Left forelimb (tissue), 1 donor: ENCODE measurements at places on chromosomes 11 and 22.

DNA sequence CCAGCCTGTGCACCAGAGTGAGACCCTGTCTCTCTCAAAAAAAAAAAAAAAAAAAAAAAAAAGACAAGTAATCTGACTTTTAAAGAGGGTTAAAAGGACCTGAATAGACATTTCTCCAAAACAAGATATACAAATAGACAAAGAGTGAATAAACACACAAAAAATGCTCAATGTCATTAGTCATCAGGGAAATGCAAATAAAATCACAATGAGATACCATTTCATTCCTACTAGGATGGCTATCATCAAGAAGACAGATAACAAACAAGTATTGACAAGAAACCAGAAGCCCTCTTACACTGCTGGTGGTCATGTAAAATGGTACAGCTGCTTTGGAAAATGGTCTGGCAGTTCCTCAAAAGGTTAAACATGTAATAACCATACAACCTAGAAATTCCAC lies 4.1 kb downstream of the RIC3 start:
- no peak for DNase-seq

- no peak for DNase-seq
Measured at GRCh38 chr11:120828847-120829246, 195.1 kb upstream of the TBCEL start.

GRCh38 chr11:113242767-113243397 lies 71.5 kb upstream of the TTC12 start:
- DNase-seq, result no peak

DNA sequence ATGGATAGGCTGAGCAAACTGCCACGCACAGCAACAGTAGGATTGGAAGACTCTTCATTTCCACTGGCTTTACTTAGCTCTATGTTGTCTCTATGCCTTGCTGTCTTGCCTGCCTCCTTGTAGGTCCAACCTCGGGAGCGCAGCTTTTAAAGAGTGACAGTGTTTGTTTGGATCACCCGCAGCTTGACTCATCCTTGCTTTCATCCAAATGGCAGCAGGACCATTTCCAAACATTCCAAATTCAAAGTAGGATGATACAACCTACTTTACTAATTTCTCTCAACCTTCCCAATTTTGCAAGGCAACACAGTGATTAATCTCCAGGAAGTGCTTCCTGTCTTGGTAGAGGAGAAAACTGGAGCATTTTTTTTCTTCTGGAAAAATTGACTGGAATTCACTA lies at the start of gene MMP3:
TSS of gene MMP3 (minus strand) at position 121 of the 400 bp plus-strand sequence. CDS start at position 58, 63 bp downstream.
- DNase-seq, result no peak

- DNase-seq, result no peak
Measured at GRCh38 chr11:102807921-102808320, 10.0 kb upstream of the MMP1 start.

DNA sequence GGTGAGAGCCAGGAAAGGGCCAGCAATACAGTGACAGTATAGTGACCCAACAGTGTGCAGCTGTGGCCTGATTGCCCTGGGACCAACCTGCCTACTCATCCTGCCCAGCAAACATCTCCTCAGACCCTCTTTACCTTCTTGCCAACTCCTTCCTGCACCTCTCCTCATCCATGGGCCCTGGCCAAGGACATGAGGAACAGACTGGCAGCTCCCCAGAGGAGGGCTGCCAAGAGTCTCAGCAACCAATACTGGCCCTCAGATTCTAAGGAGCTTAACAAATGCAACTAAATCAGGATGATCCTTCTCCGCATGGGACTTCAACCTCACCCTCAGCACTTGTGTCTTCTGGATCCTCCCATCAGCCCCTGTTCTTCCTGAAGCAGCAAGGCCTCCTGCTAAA lies 77.0 kb downstream of the RPL27A start:
- DNase-seq, result no peak

- no peak for DNase-seq
Measured at GRCh38 chr11:59187035-59187434, 15.1 kb downstream of the DTX4 start.
